Eye (tissue), 1 donor: ENCODE measurements at places on chromosomes 12 and 14.
A peak's percentile ranks its signal among the peaks of the same experiment; 100 is the strongest.

GRCh38 chr12:1553987-1554982, 40.1 kb downstream of the FBXL14 start:
- no peak for DNase-seq

DNA sequence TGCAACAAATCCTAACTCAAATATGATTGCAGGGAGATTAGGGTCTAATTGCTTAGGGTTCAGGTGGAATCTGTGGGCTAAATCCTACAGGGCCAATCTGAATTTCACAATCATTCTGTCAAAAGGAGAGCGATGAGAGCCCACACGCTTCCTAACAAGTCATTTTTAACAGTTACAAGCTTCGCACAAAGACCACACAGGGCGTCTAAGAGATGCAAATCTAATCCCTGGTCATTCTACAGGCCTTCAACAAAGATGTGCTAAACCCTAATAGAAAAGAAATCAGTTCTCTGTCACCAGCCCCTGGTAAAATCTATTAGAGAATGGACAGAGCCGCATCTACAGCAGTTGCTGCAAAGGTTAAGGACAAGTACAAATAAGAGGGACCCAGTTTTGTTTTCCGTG, 15.3 kb downstream of the NKX2-1 start:
- peak; percentile 72 for DNase-seq

DNA sequence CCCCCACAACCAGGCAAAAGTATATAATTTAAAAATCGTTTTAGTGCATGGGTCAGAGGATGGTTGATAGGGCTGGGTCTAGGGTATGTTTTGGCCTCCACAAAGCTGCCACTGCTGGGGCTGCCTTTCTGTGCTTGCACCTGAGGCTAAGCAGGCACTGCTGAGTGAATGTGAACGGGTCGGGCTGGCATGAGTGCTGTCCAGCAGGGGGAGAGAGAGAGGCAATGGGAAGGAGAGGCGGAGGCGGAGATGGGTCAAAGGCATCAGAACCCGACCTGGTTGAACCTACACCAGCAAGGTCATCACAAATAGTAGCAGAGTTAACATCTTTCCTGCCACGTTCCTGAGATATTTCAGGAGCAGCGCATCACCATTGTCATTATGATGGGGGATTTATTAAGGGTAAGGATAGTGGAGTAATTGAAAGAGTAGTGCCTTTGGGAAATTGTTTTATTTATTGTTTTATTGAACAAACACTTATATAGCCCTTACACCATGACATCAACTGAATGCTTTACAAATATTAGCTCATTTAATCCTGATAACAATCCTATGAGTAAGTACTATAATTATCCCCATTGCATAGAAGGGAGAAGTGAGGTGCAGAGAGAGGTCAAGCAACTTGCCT, 5.8 kb upstream of the NRXN3 start:
- DNase-seq = peak; percentile 64

DNA sequence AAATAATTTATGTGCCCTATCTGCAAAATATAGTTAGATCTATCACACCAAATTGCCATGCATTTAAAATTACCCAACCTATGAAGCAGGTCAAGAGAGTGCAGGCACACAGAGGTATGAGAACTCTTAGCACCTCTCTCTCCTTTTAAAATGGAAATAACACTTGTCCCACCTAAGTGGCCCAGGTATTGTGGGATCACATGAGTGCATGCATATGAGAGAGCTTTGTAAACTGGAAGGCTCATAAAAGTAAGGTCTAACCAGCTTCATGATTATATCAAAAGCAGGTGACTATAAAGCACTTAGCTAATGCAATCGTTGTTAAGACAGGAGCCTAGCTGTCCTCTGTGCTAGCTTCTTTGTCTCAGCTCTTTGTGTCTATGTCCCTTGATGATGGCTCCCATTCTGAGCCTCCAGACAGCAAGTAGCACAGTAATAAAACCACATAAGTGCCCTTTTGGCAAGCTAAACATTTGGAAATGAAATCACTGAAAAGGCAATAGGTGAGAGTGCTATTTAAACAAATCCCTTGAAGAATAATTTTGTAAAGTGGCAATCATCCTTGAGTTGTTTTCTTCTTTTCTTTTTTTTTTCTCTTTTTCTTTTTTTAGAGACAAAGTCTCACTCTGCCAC, 219.0 kb downstream of the NTF3 start:
- DNase-seq = no peak

DNA sequence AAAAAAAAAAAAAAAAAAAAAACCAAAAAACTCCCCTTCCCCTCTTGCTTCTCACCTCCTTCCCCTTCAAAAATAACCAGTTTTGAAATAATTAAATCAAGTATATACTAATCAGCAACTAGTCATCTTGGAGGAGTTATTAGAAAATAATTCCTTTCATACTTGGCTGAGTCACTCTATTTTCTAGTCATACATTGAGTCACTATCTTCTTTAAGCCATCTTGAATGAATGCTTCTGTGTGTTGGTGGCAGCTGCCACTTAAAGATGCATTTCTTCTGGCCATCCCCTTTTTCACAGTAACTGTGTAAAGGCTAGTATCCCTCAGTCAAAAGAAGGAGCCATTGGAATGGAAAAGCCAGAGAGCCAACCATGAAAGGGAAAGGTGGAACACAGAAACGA, 84.2 kb upstream of the TMEM263 start:
- no peak for DNase-seq
